ENCODE measurements at places on chromosomes 4 and X. TPM values are rescaled to one million over a fixed set of nuclear protein-coding genes. Genes with fewer than 3 reads are reported as not detected.

RTL5 gene
- 2.5 TPM for total RNA-seq

- H3K36me3 ChIP-seq = no peaks in the 10 kb centered on the region
- no peak overlapping the region for H3K27ac ChIP-seq
- no peak for DNase-seq
Measured at GRCh38 chr4:184850431-184851199, 24.8 kb upstream of the ACSL1 start.

DNA sequence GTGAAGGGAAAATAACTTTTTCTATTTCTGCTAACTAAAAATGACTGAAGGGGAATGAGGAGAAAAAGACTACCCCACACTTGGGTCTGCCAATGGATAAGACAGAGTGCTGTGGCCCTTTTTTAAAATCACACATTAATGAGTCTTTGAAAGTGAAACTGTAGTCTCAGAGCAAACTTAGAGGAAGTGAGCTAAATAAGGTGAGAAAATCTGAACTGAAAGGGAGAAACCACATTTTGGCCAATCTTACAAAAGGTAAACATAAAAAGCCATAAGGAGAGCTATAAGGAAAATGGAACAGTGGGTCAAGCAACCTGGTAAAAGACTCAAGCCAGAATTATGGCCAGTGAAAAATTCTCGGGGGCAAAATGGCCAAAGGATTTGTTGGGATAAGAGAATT lies 755.1 kb upstream of the IGFBP7 start:
- H3K27me3 ChIP-seq = no peaks in the 10 kb centered on the region
- H3K4me1 ChIP-seq = no peaks in the 10 kb centered on the region
- no peaks in the 10 kb centered on the region for H3K36me3 ChIP-seq
- H3K27ac ChIP-seq = no peak overlapping the region
- DNase-seq = no peak

DNA sequence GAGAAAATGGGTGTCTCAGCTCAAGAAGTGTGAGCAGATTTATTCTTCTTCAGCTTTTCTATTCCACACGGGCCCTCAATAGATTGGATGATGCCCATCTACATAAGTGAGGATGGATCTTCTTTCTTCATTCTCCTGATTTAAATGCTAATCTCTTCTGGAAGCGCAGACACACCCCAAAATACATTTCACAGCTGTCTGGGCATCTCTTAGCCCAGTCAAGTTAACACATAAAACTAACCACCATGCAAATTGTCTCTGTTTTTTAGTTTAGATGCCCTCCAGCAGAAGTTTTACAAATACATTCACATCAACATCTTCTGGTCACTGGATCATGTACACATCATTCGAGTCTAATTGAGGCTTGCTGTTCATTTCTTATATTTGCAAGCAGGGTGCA lies 249.0 kb upstream of the VCX3A start:
- no peak overlapping the region for H3K27ac ChIP-seq
- H3K4me3 ChIP-seq = no peak overlapping the region
- no peak for DNase-seq
- H3K4me1 ChIP-seq = no peaks in the 10 kb centered on the region

DNA sequence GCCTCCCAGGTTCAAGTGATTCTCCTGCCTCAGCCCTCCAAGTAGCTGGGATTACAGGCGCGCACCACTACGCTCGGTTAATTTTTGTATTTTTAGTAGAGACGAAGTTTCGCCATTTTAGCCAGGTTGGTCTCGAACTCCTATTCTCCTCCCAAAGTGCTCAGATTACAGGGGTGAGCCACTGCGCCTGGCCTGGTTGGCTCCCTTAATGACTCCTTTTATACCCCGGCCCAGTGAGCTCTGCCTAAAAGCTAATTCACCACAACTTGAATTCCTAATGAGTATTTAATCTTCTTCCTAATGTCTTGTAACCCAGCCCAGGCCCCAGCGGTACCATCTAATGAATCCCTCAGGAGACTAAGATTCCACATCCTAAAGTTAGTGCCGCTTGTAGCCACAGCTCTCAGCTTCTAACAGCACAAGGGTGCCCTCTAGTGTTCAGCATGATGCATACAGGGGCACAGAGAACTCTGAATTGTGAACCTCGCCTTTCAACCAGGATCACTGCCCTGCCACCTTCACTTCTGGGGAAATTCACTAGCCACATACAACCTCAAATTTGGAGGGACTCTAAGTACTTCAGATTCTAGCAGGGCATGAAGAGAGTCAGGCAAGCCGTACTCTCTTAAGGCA lies 89.5 kb downstream of the OR13H1 start:
- DNase-seq = peak; percentile 44
- no peaks in the 10 kb centered on the region for H3K36me3 ChIP-seq
- no peaks in the 10 kb centered on the region for H3K4me1 ChIP-seq
- no peak overlapping the region for H3K4me3 ChIP-seq
- no peaks in the 10 kb centered on the region for H3K27me3 ChIP-seq

- DNase-seq = no peak
- H3K27me3 ChIP-seq = no peaks in the 10 kb centered on the region
- H3K4me1 ChIP-seq = no peaks in the 10 kb centered on the region
- no peaks in the 10 kb centered on the region for H3K36me3 ChIP-seq
- H3K4me3 ChIP-seq = no peak overlapping the region
Measured at GRCh38 chr4:40335525-40335894, 377 bp downstream of the CHRNA9 start.

KLF8 gene
- 0.57 TPM for total RNA-seq

DNA sequence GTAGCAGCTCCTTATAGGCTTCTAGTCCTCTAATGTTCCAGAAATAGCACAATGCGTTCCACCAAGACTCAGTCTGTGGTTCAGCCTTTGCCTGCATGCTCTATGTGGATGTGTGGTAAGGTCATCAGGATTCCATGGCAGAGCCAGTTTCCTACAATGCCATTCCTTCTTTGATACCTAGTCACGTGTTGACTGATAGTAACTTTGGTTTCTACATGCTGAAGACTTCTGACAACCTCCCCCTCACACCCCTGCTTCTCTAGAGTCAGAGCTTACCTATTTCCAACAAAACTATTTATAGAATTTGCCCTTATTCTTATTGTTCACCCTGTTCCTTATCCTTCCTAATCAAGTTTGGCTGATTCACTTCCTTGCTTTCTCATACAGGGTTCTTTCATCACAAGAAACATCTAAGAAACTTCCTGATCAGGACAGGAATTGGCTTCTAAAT lies 81.1 kb downstream of the CT47B1 start:
- no peaks in the 10 kb centered on the region for H3K36me3 ChIP-seq
- DNase-seq = no peak
- no peaks in the 10 kb centered on the region for H3K4me1 ChIP-seq
- no peak overlapping the region for H3K4me3 ChIP-seq
- no peak overlapping the region for H3K27ac ChIP-seq

SCOC gene
- 36.8 TPM for total RNA-seq

- H3K4me1 ChIP-seq = no peaks in the 10 kb centered on the region
- no peaks in the 10 kb centered on the region for H3K36me3 ChIP-seq
- DNase-seq = no peak
- H3K4me3 ChIP-seq = no peak overlapping the region
- no peak overlapping the region for H3K27ac ChIP-seq
- no peaks in the 10 kb centered on the region for H3K27me3 ChIP-seq
Measured at GRCh38 chr4:186351668-186352194, 85.7 kb downstream of the F11 start.

- no peak overlapping the region for H3K27ac ChIP-seq
- no peak for DNase-seq
- H3K4me1 ChIP-seq = no peaks in the 10 kb centered on the region
- no peaks in the 10 kb centered on the region for H3K36me3 ChIP-seq
Measured at GRCh38 chr4:168651374-168651773, 154.5 kb downstream of the PALLD start.

SERPINA7 gene
- total RNA-seq = not detected

DNA sequence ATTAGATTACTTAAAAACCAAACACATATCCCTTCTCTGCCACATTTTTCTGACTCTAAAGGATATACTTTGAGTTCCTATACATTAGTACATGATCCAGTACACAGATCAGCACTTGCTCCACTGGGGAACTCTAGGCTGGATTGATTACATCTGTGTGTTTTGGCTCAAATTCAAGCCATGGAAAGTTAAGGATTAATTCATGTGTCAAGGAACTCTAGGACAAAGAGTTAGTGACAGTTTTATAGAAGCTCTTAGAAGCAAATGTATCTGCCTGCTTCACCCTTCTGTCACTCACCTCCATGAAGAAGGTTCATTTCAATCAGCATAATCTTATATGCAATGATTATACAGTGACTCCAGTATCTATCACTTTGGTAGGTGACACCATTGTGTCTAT lies 43.2 kb downstream of the SCFD2 start:
- H3K27ac ChIP-seq = no peak overlapping the region
- no peaks in the 10 kb centered on the region for H3K36me3 ChIP-seq
- H3K27me3 ChIP-seq = no peaks in the 10 kb centered on the region
- no peak for DNase-seq
- H3K4me1 ChIP-seq = no peaks in the 10 kb centered on the region
- no peak overlapping the region for H3K4me3 ChIP-seq

DNA sequence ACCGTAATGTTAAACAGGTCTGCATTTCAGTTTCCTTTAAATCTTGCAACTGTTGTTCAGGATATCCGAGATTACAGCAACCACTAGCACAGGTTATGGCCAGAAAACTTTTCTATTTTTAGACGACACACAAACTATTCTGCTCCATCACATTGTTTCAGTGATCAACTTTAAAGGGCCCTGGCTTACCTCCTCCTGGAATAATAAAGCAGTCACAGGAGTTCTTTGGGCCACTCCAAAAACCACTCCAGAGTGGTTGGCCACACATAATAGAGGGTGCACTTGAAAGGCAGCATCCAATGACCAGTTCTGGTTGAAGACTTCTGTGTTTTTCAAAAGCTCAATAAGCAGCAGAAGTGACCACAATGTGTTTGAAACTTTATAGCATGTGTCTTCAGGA lies 118.9 kb downstream of the RAB28 start:
- no peaks in the 10 kb centered on the region for H3K4me1 ChIP-seq
- DNase-seq = no peak
- H3K27ac ChIP-seq = no peak overlapping the region

DNA sequence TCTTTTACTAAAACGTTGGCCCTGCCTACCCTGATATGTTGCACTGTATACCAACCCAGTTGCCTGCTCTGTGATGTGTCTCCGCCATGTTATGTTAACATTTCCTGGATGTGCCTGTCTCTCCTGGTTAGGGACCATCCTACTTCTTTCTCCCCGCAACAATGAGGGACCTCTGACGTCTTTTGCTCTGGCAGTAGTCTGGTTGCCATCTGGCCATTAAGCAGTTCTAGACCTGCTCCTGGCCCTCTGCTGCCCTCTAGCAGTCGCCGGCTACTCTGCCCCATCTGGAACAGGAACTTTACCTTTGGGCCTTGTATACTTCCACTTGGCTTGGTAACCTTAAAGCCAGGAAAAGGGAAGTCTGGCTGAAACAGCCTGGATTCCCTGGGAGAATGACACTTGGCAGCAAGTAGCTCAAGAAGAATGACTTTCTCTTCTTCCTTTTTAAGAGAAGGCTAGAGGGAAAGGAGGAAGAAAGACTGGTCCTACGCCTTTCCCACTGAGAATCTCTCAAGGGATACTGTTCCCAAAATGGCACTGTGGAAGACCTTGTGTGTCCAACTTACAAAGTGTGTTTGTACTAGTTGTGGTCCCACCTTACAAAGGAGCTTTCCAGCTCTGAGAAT lies 63.5 kb downstream of the GPC3 start:
- H3K27ac ChIP-seq = no peak overlapping the region
- peak; percentile 59 for DNase-seq
- no peaks in the 10 kb centered on the region for H3K27me3 ChIP-seq
- H3K4me1 ChIP-seq = 0 out of 2 replicates have a peak, but pooled peaks cover 4% of the 10 kb centered on the region

GRCh38 chr4:26217961-26218676 lies 102.7 kb upstream of the RBPJ start:
- no peaks in the 10 kb centered on the region for H3K27me3 ChIP-seq
- no peak overlapping the region for H3K4me3 ChIP-seq
- no peak for DNase-seq
- no peaks in the 10 kb centered on the region for H3K36me3 ChIP-seq
- H3K4me1 ChIP-seq = no peaks in the 10 kb centered on the region
